H1 (cell line): ENCODE measurements at places on chromosomes 2 and 18. TPM values are rescaled to one million over a fixed set of nuclear protein-coding genes. Genes with fewer than 3 reads are reported as not detected.

GRCh38 chr2:119704670-119705120, 25.7 kb downstream of the TMEM177 start:
- DNase-seq: no peak
- no peaks in the 10 kb centered on the region for H3K36me3 ChIP-seq
- no peak overlapping the region for H3K27ac ChIP-seq
- H3K4me1 ChIP-seq: peaks cover 15% of the 10 kb centered on the region; the same call in 1 of the 2 replicates

DNA sequence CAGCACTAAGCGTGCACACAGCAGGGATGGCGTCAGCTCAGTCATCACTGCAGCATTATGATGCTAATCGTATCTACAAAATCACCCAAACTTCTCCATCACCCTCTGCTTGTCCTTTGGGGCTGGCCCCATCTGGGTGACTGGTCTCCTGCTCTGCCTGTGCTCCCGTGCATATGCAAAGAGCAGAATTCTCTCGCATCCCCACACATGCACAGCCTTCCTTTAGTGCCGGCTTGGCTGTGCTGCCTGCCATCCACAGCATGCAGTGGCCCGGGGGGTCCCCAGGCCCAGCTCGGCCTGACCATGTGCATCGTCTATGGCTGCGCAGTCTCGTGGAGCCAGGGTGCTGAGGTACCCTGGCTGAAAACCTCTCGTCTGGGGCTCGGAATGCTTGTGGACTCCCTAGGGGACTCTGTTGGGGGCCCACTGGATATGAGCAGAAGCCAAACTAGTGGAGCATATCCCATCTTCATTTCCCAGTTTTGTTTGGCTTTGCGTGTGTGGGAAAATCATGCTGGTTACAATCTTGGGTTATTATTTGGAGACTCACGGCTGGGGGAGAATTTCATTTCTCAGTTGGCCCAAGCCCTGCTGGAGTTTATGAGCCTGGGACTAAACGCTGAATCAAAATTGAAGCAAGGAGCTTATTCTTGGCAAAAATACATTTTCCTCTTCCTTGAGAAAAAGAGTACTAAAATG, 70.9 kb upstream of the HS6ST1 start:
- H3K4me3 ChIP-seq: no peak overlapping the region
- H3K27me3 ChIP-seq: no peaks in the 10 kb centered on the region
- no peak overlapping the region for H3K27ac ChIP-seq
- no peaks in the 10 kb centered on the region for H3K36me3 ChIP-seq

DNA sequence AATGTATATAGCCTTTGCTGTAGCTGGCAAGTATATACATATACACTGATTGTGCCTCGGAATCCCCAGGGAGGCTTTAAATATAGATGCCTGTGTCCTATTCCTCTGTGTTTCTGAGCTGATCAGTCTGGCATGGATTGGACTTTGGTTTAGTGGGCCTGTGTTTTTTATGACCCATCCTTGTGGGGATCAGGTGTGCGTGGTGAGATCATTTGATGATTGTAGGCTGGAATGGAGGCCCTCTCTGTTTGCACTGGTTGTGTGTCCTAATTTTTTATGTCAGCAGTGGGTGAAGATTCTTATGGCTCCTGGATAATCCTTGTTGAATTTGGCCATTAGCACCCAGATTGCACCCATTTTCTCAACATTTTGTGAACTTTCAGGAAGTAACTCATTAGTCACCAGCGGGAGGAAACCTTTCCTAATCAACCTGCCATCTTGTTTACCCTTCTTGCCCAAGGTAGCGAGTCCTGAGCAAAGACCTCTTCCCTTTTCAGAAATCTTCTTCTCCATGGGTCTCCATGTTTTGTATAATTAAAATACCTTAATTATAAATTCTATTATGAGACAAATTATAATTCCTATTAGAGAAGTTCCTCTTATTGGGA, 75.8 kb downstream of the UGGT1 start:
- H3K27ac ChIP-seq: no peak overlapping the region
- no peaks in the 10 kb centered on the region for H3K4me1 ChIP-seq
- no peaks in the 10 kb centered on the region for H3K27me3 ChIP-seq
- DNase-seq: no peak

DNA sequence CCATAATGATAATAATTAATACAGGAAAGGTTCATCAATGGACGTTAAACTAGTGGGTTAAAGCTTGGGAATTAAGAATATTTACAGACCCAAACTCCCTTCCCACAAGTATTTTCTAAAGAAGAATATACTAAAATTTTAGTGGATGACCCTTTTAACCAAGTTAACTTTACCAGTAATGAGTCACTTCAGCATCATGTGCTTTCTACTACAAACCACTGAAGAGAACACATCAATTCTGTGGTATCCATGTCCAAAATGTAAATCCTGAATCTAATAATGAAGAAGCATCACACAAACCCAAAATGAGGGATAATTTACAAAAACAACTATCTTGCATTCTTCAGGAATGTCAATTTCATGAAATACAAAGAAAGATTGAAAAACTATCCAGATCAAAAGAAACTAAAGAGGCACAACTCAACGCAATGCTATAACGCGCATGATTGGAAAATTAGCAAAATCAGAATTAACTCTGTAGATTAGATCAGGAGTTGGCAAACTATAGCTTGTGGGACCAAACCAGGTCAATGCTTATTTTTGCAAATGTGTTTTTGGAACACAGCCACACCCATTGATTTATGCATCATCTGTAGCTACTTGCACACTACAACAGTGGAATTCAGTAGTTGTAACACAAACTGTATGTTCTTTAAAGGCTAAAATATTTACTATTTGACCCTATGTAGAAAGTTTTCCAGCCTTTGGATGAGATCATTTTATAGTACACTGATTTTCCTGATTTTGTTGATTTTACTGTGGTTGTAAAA, 27.5 kb downstream of the COPS8 start:
- no peaks in the 10 kb centered on the region for H3K27me3 ChIP-seq
- no peaks in the 10 kb centered on the region for H3K4me1 ChIP-seq

Gene CD8B
- total RNA-seq: 0.35 and 0.57 TPM in 2 replicates

DNA sequence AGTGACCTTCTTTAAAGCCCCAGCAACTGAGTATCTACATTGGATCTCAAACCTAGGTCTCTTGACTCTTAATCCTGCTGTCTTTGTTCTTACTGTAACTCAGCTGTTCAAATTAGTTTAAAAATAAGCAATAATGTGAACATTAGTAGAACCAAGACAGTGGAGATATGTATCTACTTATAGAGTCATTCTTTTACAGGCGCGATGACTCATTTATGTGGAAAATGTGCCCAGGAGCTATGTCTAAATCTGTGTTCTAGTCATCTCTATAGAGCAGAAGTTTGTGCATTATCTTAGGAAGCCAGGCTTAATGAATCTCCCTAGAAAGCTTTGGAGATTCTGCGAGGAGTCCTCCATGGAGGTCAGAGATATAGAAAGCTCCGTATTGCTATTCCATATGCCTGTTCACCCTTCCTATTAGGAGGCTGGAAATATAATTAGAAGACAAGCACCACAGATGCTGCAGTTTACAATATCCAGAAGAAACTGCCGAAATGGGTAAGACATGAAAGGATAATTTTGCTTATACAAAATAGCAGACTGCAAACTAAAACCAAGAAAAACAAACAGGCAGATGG, 211.6 kb downstream of the TRIB2 start:
- no peak for DNase-seq
- H3K4me3 ChIP-seq: no peak overlapping the region
- peaks cover 10% of the 10 kb centered on the region; the same call in 1 of the 2 replicates for H3K4me1 ChIP-seq

DNA sequence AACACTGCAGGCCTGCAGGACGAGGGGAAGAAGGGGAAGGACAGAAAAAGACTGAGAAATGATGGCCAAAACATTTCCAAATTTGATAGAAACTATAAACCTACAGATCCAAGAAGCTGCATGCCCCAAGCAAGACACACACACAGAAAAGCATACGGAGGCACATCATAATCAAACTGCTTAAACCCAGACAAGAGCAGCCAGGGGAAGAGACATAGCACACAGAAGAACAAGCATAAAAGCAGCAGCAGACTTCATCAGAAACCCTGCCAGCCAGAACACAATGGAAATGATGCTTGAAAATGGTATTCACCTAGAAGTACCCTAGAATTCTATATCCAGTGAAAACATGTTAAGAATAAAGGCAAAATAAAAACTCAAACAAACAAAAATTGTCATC, 57.2 kb upstream of the RNU4ATAC start:
- no peaks in the 10 kb centered on the region for H3K27me3 ChIP-seq
- no peak overlapping the region for H3K4me3 ChIP-seq
- peaks cover 3% of the 10 kb centered on the region; the same call in 1 of the 2 replicates for H3K4me1 ChIP-seq
- H3K27ac ChIP-seq: no peak overlapping the region
- no peak for DNase-seq

GRCh38 chr2:43007901-43008300, 215.5 kb upstream of the HAAO start:
- no peak for DNase-seq
- peaks cover 3% of the 10 kb centered on the region for H3K4me1 ChIP-seq
- H3K27ac ChIP-seq: no peak overlapping the region
- no peaks in the 10 kb centered on the region for H3K27me3 ChIP-seq

GRCh38 chr18:59238385-59238784, 18.4 kb downstream of the GRP start:
- DNase-seq: no peak
- H3K4me3 ChIP-seq: no peak overlapping the region
- no peaks in the 10 kb centered on the region for H3K4me1 ChIP-seq
- no peaks in the 10 kb centered on the region; the same call in 1 of the 2 replicates for H3K27me3 ChIP-seq

GRCh38 chr2:97849881-97850528, 136.6 kb downstream of the ZAP70 start:
- no peak for DNase-seq
- no peaks in the 10 kb centered on the region for H3K36me3 ChIP-seq
- no peaks in the 10 kb centered on the region for H3K4me1 ChIP-seq

Gene GCKR
- total RNA-seq: 0.57 and 1.2 TPM in 2 replicates

DNA sequence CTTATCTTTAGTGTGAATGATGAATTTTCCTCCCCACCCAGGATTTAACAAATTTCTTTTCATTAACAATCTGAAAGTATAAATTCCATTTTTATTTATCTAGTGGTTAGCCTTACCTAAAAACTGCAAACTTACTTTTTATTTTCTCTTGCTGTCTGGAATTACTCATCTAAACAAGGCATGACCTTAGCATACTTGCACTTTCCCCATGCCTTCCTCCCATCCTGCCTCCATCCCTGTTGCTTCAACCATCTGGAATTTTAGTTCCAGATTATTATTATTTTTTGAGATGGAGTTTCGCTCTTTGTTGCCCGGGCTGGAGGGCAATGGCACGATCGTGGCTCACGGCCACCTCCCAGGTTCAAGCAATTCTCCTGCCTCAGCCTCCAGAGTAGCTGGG, 35.6 kb downstream of the GDF7 start:
- H3K27ac ChIP-seq: no peak overlapping the region
- no peaks in the 10 kb centered on the region for H3K27me3 ChIP-seq
- no peaks in the 10 kb centered on the region; the same call in 1 of the 2 replicates for H3K36me3 ChIP-seq
- no peak for DNase-seq
- H3K4me1 ChIP-seq: no peaks in the 10 kb centered on the region
- no peak overlapping the region for H3K4me3 ChIP-seq

GRCh38 chr2:19654310-19655090, 247.3 kb downstream of the TTC32 start:
- DNase-seq: no peak
- no peak overlapping the region for H3K27ac ChIP-seq
- H3K4me1 ChIP-seq: no peaks in the 10 kb centered on the region
- H3K36me3 ChIP-seq: no peaks in the 10 kb centered on the region
- H3K4me3 ChIP-seq: no peak overlapping the region

DNA sequence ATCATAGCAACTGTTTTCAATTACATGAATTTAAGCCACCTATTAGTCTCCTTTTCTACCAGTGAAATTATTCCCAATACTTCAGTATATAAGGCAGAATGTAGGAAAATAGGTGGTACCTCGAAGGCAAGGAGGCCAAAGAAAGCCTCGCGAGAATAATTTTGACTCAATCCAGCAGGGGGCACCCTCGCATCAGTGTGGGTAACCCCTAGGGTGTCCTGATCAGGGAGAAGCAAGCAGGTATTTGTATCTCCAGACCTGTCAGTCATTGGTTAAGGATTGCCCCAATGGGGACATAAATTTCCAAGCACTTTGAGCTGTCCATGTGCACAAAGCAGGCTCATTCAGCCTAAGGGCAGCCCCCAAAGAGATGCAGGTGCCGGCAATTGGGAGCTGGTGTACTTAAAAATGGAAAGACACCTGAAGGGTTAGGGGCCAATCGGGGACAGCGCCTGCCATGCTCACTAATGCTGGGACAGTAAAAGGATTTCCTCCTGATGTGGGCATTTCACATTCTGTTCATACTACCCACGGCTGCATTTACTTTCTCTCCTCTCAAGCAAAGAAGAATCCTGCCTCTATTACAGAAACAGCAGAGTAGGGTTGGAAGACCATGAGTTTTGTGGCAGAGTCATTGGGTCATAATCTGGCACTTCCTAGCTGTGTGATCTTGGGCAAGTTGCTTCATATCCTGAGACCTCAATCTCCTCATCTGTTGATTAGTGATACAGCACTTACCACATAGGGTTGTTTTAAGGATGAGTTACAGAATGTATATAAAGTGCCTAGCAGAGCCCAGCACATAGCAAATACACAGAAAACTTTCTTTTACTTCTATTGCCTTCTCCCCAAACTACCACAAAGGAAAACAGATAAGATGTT, 136.1 kb downstream of the ICOS start:
- H3K4me3 ChIP-seq: no peak overlapping the region
- H3K27me3 ChIP-seq: no peaks in the 10 kb centered on the region
- H3K4me1 ChIP-seq: no peaks in the 10 kb centered on the region
- DNase-seq: peak; percentile 38
- H3K27ac ChIP-seq: no peak overlapping the region
- H3K36me3 ChIP-seq: no peaks in the 10 kb centered on the region

- no peaks in the 10 kb centered on the region for H3K36me3 ChIP-seq
- no peaks in the 10 kb centered on the region for H3K27me3 ChIP-seq
- H3K27ac ChIP-seq: no peak overlapping the region
- no peaks in the 10 kb centered on the region for H3K4me1 ChIP-seq
- no peak overlapping the region for H3K4me3 ChIP-seq
Observed at GRCh38 chr2:194260185-194260584, 1396.8 kb upstream of the SLC39A10 start.

Gene RAD51AP2
- total RNA-seq: 0.08 and 0.20 TPM in 2 replicates

GRCh38 chr2:47867205-47867604, 39.1 kb downstream of the FBXO11 start:
- H3K4me1 ChIP-seq: peaks cover 4% of the 10 kb centered on the region; the same call in 1 of the 2 replicates
- no peaks in the 10 kb centered on the region for H3K36me3 ChIP-seq
- no peak overlapping the region for H3K4me3 ChIP-seq
- no peaks in the 10 kb centered on the region for H3K27me3 ChIP-seq
- H3K27ac ChIP-seq: no peak overlapping the region
- DNase-seq: no peak

GRCh38 chr2:45897842-45898241, 246.4 kb downstream of the PRKCE start:
- H3K36me3 ChIP-seq: no peaks in the 10 kb centered on the region
- H3K4me1 ChIP-seq: no peaks in the 10 kb centered on the region
- H3K27ac ChIP-seq: no peak overlapping the region
- no peaks in the 10 kb centered on the region for H3K27me3 ChIP-seq
- DNase-seq: no peak
